Hematopoietic multipotent progenitor cell treated with erythropoietin and hydrocortisone succinate and interleukin-3 and kit ligand, for 4 days (in vitro differentiated cells): ENCODE measurements at places on chromosomes 7 and 10.

GRCh38 chr10:73209705-73210104, 37.4 kb downstream of the DNAJC9 start:
- no peak for DNase-seq

DNA sequence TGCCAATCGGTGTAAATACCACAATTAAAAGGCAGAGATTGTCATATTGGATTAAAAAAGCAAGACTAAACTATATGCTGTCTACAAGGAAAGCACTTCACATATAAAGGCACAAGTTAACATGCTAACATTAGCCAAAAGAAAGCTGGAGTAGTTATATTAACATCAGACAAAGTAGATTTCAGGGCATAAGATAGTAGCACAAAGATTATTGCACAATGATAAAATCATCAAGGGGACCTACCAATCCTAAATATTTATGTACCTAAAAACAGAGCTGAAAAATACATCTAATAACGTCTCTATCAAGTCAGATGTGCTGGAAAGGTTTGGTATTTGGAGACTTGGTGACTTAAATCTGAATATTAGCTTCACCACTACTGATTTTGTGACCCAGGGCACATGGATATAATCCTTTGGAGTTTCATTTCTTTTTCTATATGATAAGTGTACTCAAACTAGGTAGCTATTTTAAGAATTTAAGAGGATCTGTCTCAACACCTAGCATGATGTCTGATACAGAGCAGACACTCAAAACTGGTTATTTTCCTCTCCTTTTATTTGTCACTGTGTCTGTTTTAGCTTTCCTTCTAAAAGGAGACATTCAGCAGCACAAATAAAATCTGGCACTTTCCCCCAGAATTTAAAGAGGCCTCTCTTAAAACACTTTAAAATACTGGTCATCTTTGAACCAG, 156.5 kb downstream of the DOCK4 start:
- no peak for DNase-seq

DNA sequence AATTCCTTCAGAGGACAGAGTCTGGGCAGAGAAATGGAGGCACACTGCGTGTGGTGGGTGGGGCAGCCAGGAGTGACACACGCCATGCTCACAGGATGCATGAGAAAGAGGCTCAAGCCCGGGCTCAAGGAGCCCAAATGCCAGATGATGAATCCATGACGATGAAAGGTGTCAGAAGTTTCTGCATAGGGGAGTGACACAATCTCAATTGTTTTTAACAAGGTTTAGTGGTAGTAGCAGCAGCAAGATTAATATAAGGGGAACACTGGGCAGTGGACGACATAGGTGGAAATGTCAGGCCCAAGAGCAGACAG, 126.1 kb downstream of the TNS3 start:
- DNase-seq: no peak

- DNase-seq: no peak
Measured at GRCh38 chr7:57404343-57404966, 45.5 kb upstream of the ZNF716 start.

GRCh38 chr10:78177491-78178185, 144.0 kb downstream of the RPS24 start:
- DNase-seq: no peak

DNA sequence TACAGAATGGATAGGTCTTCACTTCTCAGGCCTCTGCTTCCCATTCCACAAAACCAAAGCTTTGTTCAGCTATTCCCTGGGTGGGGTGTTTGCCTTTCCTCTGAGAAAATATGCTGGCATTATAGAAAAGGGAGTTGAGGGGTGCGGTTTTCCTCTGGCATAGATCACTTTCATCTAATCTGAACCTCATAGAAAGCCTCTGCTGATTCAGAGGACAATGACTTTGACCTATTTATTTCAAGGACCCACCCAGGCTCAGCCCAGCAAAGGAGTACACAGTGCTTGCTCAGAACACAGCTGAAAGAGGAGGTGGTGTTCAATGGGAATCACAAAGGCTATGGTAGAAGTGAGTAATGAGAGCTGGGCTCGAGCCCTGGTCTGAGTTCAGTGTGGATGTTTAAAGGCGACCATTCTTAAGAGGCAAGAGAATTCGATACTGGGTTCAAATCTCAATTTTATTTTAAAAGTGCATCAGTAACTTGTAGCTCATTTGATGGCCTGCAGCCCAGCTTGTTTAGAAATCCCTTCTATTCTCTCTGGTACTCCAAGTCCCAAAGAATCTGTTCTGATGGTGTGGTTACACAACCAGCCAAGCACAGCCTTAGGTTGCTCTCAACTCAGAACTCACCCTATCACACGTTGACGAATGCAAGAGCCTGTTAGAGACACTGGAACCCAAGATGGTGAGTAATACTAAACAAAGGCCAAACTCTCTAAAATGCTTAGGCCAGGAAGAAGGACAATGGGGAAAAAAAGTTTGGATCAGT, 1012.8 kb downstream of the LRMDA start:
- DNase-seq: no peak

GRCh38 chr7:130463553-130464434, 23.0 kb upstream of the CEP41 start:
- peak; percentile 93 for DNase-seq

DNA sequence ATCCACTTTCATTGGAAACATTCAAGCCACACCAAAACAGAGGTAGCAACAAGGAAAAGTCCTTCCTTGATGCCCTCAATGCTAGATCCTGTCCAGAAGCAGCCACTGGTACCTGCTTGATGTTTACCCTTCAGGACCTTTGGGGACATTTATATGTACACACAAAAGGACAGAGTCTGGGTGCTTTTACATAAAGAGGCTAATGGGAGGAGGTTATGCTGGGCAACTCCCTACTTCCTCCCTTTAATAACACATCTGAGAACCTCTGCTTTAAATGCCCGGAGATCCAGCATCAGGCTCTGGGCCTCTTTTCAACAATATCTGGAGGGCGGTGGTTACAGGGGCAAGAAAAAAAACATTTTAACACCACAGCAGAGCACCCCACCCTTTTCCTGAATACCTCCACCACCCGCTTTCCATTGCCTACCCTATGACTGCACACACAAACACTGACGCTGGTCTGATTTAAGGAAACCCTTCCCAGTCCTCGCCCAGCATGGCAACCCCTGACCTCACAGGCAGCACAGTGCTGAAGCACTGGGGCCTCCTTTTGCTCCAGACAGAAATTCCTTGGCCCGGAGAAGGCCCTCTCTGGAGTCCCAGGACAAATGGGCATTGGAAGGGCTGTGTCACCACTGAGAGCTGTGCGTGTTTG, 39.3 kb upstream of the DUSP5 start:
- DNase-seq: peak; percentile 22

DNA sequence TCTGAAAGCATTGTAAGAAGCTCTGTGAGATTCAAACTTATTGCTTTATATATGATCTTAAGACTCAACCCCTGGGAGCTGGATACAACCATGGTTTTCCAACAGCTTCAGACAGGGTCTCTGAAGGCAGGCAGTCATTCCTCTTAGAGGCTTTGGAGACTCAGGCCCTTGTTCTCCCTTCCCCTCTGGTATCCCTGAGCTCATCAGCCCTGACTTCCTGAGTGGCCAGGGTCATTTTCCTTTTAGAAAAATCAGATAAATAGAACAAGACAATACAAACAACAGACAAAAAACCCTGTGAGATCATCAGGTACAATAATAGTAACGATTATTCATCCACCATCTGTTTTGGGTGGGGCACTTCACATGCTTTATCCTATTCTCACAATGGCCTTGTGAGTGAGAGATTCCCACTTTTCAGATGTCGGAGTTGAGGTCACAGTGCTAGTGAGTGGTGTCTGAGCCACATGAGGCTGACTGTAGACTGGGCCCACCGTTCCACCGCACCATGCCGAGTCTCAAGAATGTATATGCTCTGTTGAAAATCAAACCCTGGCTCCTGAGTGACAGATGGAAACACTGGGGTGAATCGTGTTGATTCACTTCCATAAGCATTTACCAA, 144.2 kb downstream of the CXCL12 start:
- DNase-seq: no peak

DNA sequence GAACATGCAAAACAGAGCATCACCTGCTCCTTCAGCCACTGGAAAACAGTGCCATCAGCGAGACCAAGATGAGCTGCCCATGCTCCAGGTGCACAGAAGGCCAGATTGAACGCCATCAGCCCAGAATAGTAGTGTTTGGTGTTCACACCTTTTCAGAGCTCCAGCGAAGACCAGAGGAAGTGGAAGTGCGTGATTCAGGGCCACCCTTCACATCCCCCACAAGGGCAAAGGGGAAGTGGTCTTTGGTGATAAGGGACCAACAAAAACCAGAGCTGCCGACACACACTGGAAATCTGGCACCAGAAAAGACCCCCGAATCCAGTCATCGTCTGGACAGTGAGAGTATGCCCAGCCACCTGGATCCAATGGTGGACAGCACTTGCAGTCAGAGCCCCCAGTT, 29.5 kb upstream of the TMEM72 start:
- peak; percentile 54 for DNase-seq

GRCh38 chr7:158536871-158537515, 50.6 kb downstream of the PTPRN2 start:
- peak; percentile 11 for DNase-seq

DNA sequence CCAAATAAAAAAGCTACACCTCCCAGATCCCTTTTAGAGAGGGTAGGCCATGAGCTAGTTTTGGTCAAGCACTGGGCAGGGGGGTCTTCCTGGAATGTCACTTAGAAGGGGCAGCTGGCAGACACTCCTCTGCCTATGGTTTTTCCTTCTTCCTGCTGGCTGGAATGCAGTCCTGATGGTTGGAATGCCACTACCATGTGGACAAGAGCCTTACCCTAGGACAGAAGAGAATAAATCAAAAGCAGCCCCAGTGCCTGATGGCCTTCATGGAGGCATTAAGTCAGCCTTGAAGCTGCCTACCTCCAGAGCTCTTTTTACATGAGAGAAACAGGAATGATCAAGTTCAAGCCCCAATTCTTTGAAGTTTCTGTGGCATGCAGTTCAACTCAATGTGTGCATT, 43.5 kb upstream of the SORBS1 start:
- DNase-seq: no peak

DNA sequence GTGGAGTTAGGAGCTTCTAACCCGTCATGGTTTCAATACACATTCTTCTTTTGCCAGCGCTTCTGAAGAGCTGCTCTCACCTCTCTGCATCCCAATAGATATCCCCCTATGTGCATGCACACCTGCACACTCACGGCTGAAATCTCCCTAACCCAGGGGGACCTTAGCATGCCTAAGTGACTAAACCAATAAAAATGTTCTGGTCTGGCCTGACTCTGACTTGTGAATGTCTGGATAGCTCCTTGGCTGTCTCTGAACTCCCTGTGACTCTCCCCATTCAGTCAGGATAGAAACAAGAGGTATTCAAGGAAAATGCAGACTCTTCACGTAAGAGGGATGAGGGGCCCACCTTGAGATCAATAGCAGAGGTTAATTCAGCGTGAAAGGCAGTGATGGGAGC, 22.4 kb downstream of the PRSS2 start:
- no peak for DNase-seq
